ENCODE measurements at places on chromosomes 7 and 10.

DNA sequence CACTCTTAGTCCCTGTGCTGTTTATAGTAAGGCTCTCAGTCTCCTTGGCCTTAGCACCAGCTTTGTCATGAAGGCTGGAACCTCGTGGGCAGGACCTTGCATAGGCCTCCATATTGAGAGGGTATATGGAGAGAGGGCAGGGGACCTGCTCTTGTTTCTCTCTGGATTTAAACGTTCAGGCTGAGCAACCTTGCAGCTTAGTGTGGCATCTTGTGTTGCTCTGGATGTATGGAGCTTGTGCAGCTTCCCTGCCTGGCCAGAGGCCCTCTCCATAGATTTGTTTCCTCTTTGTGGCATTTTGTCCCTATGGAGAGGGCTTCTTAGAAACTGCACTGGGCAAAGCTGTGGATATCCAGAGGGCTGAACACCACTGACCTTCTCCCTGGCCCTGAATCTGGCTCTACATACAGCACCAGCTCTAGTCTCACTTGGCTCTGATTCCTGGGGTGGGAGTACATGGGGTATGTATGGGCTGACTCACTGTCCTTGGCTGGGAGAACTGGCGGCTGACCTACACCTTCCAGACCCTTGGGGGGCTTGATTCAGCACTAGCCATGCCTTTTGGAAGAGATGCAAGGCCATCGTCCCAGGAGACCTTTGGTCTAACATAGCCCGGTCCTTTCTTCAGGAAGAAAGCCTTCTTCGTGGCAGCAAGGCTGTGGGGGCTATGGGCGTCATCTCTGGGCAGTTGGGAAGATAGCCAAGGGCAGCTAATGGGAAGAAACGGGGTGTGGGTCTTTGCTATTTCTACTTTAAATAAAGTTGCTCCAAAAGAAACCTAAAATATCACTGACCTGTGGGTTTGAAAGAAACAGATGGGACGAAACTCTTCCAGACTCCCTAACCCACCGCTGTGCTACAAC lies 30.5 kb downstream of the ITPRIP start:
- DNase-seq: no peak

- no peak for DNase-seq
These were observed 44.0 kb downstream of the IMMP2L start for GRCh38 chr7:111518264-111518663.

GRCh38 chr7:24025094-24025493 lies 258.9 kb upstream of the NPY start:
- no peak for DNase-seq

DNA sequence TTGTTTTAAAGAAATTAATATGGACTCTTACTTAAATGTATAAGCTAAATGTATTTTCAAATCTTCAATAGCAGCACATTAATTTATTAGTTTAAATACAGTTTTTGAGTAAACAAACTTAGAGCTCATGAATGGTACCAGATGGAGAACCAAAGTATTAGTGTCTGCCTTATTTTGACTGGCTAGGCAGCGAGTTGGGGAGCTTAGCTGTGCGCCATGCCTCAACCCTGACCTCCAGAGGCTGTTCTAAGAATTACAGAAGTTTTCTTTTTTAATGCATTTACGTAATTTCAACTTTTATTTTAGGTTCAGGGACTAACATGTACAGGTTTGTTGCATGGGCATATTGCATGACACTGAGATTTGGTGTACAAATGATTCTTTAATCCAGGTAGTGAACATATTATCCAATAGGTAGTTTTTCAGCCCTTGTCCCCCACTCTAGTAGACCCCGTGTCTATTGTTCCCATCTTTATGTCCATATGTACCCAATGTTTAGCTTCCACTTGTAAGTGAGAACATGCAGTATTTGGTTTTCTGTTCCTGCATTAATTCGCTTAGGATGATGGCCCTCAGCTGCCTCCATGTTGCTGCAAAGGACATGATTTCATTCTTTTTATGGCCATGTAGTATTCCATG lies 166.8 kb downstream of the IQUB start:
- peak; percentile 10 for DNase-seq

DNA sequence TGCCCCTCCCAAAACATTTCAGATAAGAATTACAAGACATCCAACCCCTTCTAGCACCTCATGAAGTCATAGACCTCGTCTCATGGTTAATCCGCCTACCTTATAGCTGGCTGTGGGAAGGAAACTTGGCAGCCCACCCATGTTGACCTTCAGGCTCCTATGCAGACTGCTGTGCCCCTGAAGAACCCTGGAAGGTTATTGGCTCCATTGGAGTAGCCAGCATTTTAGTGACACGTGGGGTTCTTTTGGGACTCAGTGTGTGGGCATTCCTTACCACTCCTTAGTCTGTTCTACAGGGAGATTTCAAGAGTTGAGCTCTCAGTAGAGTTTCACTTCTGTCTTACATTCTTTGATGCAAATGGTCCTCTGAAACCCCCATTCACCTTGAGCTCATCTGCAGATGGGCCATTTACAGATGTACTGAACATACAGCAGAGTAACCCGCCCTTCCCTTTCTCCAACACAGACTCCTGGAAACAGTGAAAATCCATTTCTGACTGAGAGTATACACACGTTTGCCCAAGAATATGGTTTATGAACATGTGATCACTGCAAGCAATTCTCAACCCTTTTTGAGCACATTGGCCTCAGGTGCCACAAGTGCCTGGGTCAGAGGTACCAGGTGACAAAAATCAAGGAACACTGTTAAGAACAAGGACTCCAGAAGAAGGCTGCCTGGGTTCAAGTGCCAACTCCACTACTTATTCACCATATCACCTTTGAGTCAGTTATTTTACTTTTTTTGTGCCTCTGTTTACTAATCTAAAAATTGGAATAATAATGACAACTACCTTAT lies 54.0 kb upstream of the HECW1 start:
- DNase-seq: no peak

GRCh38 chr7:130940907-130941306 lies 206.9 kb upstream of the KLF14 start:
- no peak for DNase-seq

DNA sequence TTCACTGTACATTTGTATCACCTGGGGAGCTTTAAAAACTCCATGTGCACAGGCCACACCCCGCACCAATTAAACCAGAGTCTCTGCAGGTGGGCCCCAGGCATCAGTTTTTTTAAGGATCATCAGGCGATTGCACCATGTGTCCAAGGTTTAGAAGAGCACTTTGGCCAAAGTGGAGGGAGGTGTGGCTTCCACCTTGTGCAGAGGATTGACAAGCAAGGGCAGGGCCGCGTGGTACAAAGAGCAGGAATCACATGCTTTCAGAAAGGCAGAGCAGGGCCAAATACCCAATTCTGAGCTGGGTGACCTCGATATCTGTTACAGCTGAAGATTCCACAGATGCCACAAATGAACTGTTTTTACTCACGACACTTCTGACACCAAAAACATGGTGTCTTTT lies 52.4 kb downstream of the NOC3L start:
- no peak for DNase-seq

DNA sequence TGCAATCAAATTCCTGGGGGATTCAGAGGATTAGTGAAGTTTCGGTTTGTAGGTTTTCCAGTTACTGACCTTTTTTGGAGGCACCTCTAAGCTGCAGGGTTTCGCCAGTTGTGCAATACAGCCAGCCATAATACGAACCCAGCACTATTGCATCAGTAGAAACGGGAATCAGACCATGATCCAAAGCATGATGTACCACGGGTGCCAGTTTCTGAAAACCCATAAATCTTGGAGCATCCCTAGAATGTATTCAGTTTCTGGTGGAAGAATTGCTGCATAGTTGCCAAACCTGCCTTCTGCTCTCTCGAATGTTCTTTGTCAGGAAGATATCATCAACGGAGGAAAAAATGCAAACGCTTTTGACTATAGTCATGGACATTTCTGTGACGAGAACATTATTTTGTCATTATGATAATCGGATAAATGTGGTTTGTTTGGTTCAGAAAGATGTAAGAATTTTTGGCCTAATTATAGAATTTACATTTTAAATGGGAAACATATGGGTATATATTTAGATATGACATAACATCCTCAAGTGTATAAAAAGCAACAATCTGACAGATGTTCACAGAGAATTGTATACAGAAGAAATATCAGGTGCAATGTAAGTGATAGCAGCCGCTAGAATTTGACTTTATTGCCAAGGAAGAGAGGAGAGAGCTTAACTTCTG lies 186.2 kb upstream of the PRKCQ start:
- DNase-seq: no peak

- no peak for DNase-seq
These were observed 229.1 kb upstream of the IGFBP3 start for GRCh38 chr7:46150202-46150601.

GRCh38 chr10:24889639-24890038 lies 62.8 kb downstream of the PRTFDC1 start:
- no peak for DNase-seq

DNA sequence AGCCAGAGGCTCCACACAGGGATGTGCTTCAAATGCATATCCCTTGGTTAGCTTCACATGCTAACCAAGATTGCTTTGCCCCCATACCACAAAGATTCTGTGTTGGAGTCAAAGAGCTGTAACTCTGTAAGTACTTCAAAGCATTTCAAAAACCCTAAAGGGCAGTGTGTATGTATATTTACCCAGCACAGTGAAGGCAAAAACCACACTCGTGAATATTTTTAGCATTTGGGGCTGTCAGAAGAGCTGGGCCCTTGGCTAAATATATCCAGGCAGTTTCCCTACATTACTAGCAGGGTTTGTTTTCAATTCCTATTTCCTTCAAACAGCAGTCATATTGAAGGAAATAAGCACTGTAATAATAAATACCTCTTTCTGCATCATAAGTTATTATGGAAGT lies 84.2 kb upstream of the STEAP1B start:
- no peak for DNase-seq

DNA sequence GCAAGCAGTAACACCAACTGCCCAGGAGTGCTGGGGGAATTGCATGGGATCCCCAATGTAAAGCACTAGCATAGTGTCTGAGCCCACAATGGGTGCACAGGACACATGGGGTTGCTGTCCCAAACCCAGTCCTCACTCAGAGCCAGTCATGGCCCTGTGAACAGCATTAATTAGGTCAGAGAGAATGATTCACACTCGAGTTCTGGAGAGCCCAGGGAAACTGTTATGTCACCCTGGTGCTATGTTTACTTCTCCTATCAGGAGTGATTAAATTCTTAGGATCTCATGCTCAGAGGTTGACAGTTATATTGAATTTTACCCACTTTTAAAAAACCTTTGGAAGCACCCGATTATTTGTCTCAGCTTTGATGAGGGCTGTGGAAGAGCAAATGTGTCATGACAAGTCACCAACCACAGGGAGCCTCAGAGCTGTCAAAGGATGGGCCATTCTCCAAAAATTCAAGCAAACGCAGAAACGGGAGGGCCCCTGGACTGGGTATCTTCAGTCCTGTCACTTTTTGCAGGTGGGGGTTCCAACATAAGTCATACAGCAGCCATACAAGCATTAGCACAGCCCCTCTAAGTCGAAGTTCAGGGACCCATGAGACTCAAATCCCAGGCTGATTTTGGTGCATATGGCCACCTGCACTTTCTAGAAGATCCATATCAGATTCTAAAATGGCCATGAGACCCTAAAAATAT lies 1.3 kb upstream of the RASSF4 start:
- DNase-seq: no peak

DNA sequence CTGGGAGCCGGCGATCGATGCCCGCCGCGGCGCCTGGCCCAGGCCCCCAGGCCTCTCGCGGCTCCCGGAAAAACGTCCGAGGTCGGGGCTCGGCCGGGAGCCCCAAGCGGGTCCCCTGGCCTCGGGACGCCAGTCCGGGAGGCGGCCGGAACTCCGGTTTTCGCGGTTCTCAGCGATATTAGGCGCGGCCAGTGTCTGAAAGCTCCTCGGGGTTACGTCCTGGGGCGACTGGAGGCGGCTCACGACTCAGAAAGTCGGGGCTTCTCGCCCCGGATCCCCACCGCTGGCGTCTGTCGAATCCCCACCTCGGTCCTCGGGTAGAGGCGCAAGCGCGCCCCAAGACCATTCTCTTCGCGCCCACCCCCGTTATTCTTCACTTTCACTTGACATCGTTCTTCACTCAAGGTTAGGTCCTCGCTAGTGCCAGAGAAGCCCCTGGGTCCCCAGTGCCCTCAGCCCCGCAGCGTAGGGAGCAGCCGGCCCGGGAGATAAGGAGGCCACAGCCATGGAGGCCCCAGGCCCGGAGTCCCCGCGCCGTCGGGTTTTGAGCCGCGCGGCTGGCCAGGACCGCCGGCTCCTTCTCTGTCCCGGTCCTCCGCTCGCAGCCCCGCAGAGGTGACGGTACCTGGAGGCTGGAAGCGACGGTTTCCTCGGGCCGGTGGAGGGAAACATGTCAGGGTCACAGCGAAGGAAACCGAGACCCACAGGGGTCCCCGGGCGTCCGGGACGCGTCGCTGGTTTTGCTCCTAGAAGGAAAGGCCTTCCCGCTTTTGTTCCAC lies 35.2 kb upstream of the EBLN1 start:
- DNase-seq: no peak

GRCh38 chr7:18505870-18506460 lies 10.4 kb downstream of the HDAC9 start:
- no peak for DNase-seq

DNA sequence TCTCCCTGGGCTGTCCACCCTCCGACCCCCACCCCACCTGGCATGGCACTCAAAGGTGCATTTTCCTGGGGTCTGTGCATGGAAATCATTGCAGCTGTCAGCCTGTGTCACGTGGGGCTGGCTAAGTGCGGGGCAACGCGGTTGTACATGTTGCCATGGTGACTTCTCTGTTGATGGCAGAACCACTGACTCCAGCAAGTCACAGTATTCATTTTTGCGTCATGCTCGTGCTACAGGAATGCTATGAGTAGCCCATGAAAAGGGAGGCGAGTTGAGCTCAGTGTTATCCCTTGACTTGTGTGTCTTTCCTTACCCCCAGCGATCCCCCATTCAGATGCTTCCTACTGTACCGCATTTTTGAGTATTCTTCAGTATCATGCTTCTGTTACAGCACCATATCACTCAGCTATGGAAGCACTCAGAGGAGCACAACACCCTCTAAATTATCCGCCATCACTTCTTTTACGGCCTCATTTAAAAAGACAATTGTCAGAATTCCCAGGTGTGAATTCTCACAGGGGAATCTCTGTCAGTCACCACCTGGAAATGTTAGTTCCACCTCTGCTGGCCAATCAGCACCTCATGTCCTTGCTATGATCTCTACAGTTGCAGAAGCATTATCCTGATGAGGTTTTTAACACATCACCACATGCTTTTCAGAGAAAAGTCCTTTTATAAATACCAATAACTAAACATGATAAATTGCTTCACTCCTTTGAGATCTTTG lies 194.4 kb upstream of the C7orf33 start:
- DNase-seq: no peak

DNA sequence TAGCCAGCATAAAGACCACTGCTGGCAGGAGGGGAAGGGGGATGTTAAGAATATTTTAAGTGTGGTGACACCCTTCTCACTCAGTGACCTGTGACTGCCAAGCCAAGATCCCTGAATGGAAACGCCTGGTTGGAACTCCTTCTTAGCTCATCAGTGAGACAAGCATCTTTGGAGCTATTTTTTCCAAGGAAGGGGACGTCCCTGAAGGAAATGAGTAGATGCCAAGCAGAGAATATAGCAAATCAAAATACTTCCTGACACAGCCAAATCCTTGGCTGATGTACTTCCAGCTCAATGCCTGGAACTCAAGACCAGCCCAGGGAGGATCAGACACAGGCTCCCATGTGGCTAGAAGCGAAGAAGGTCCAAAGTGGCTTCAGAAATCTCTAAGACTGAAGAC lies 82.2 kb downstream of the SORBS1 start:
- no peak for DNase-seq

- no peak for DNase-seq
These were observed 673.9 kb upstream of the ANKRD30A start for GRCh38 chr10:36451391-36451970.

All from 8988T (cell line).